ENCODE measurements at places on chromosomes 5 and 9. TPM values are rescaled to one million over a fixed set of nuclear protein-coding genes. Genes with fewer than 3 reads are reported as not detected.

The KIF4B gene
- total RNA-seq: 0.10 TPM

The FUT7 gene
- not detected for total RNA-seq

The NPDC1 gene
- 43.5 TPM for total RNA-seq

- DNase-seq: no peak
Measured at GRCh38 chr9:34203275-34203991, 24.6 kb downstream of the UBAP1 start.

DNA sequence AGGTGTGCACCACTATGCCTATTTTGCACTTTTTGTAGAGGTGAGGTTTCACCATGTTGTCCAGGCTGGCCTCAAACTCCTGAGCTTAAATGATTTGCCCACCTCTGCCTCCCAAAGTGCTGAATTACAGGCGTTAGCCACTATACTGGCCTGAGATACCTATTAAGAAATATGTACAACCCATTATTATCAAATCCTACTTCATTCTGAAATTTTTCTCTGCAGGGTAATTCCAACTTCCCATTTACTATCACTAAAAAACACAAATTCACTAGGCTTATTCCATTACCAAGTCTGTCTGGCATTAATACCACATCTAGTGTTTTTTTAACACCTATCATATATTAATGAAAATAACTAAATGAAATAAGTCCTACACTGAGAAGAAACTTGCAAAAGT is 18.2 kb downstream of the PPP2CA start:
- no peak for DNase-seq

- no peak for DNase-seq
Measured at GRCh38 chr5:59282726-59283125, 610.8 kb downstream of the PDE4D start.

DNA sequence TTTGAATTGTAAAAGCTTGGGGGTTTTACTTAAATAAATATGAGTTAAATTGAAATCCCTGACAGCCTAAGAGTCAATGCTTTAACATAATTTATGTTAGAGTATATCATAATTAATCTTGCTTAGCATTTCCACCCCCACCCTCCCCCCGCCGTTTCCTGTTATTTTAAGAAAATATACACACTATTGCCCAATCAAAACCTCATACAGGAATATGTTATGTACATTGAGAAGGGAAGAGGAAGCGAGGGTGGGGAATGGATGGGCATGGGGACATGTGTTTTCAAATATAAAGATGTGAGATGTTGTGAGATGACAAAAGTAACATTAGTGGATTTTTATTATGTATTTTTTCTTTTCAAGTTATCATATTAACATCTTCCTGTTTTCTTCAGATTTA is 561.1 kb upstream of the MEF2C start:
- no peak for DNase-seq

DNA sequence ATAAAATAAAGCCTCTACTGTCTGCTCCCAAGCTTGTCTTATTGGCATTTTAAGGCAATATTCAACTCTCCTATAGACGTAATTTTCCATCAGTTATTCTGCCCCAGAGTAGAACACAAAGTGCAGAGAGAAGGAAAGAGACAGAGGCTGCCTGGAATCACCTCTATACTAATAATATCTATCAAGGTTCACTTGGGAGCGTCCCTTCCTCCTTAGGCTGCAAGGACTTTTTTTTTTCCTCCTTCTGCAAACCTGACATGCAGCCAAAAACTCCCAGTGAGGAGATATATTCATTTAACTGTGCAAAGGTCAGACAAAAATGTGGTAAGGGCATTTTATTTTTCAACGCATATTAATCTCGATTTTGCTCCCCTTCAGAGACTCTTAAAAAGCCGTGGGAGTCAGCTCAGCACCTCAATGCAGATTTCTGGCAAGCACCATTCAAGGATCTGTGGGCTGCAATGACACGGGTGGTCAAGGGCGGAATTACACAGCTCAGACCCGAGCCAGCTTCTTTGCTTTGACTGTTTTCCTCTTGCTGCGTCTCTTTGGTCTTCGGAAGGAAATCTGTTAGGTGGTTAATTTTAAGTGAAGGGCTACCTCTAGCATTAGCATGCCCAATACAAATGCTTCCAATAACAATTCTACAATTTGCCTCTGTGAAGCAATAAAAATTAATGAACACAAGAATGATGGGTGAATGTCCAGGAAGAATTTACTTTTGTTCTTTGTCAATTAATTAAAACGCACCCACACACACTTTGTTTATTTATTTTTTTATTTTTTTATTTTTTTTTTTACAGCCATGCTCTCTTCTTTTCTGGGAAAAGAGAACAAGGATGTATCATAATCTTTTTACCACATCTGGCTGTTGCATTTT is 587.7 kb upstream of the GRAMD2B start:
- peak; percentile 22 for DNase-seq

DNA sequence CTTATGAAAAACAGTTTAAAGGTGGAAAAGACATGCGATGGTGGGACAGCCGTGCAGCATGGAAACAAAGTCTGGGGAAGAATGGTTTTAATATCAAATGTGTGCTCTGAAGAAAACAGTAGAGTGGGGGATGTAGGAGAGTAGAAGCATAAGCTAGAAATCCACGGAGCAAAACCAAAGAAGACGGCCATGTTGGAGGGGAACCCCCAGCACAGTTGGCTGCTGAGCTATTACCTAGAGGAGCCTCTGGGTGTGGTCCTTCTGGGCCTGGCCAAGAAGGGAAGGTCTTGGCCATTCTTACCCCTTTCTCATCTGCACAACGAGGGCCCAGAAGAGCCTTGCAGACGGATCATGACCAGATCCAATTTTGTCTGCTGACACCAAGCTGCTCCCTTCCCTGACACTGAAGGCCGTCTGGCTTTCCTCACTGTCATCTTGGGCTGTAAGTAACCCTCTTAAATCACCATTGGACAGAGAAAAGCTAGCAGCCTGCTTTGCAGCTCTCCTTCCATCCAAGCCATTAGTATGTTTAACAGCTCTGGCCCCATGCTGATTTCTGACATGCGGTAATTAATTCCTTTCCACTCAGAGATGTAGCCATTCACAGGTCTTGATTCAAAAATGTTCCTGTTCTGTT is 189.5 kb downstream of the SEC61B start:
- no peak for DNase-seq
